ENCODE measurements at places on chromosomes 12 and 14. TPM values are rescaled to one million over a fixed set of nuclear protein-coding genes. Genes with fewer than 3 reads are reported as not detected.

DNA sequence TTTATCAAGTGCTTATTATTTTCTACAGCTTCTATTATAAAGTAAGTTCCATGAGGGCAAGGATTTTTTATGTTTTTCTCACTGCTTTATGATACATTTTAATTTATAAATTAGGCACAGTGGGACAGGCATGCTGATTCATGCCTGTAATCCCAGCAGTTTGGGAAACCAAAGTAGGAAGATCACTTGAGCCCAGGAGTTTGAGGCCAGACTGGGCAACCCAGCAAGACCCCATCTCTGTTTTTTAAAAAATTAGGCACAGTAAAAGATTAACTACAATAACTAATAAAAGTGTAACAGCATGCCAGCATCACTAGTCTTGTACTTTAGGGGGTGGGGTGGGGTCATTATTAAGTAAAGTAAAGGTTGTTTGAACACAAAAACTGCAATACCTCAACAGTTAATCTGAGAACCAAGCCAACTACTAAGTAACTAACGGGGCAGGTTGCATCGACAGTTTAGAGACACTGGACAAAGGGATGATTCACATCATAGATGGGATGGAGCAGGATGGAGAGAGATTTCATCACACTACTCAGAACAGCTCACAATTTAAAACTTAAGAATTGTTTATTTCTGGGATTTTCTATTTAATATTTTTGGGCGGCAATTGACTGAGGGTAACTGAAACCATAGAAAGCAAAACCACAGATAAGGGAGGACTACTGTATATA lies 119.5 kb downstream of the PLEKHA5 start:
- DNase-seq: no peak

- no peak for DNase-seq
Observed at GRCh38 chr14:71666571-71667145, 265.6 kb upstream of the RGS6 start.

- DNase-seq: no peak
Observed at GRCh38 chr14:22276913-22277816, 311.9 kb downstream of the DAD1 start.

DNA sequence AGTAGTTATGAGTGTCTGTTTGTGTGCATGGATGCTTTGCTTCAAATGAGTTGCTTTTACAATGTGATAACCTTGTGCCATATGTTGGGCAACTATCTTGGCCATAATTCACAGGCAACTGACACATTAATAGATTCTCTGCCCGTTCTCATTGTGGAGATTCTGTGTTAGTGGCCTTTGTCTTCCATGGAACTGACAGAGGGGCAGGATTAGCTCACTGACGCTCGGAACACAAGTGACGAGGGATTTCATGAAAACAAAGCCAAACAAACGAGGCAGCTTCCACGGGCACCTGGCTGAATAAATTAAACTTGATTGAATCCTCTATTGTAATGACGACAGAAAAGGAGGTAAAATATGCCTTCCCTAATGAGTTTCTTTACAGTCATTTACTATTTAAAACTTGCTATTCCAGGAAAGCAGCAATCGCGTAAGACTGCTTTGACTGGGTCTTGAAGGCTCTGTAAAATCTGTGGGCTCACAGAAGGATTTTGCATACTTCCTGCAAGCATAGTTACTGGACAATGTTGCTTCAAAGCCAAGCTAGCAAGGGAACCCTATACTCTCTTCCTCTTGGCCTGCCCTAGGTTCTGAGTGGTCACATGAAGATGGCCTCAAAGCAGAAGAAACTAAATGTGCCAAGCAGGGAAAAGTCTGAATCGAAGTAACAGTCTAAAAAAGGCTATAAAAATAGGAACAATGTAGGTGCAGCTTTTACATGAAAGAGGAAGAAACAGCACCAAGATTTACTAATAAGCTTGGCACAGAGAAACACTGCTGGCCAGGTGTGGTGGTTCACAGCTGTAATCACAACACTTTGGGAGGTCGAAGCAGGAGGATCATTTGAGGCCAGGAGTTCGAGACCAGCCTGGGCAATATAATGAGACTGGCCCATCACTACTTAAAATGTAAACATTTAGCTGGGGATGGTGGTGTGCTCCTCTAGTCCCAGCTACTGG lies 28.1 kb upstream of the SINHCAF start:
- no peak for DNase-seq

GRCh38 chr14:77186911-77187648 lies 5.5 kb downstream of the TMEM63C start:
- no peak for DNase-seq

- peak; percentile 31 for DNase-seq
Observed at GRCh38 chr14:64704743-64705380, 638 bp downstream of the PLEKHG3 start.

- no peak for DNase-seq
Observed at GRCh38 chr12:48938805-48939204, 13.5 kb upstream of the FKBP11 start.

DNA sequence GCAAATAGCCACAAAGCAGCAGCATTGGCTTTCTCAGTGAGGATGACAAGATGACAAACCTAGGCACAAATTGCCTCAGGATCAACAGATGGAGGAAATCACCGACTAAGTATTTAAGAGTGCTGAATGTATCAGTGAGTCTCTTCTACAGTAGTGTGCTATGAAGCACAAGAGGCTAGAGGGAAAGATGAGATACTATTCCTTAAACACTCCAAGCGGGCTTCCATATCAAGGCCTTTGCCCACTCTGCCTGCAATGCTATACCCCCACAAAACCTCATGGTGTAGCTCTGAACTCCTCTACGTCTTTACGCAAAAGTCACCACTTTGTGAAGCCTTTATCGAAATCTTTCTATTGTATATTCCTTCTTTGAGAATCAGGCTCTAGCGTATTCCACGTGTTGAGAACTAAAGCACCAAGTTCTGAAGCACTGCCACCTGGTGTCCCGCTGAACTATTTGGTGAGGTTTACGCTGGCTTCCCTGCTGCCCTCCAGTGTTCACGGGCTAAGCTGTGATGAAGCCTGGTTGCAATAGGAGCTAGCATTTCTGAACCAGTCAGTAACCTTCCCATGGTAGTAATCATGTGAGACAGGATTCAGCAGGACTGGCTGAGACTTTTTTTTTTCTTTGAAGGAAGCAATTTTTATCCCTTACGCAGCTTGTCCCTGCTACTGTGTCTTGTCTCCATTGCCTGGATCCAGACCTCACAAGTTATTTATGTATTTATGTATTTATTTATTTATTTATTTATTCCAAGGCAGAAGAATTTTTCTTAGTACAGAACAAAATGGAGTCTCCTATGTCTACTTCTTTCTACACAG lies 426.5 kb upstream of the OR4E1 start:
- DNase-seq: peak; percentile 76

- no peak for DNase-seq
Observed at GRCh38 chr12:124007826-124008570, 35.0 kb downstream of the ZNF664 start.

DNA sequence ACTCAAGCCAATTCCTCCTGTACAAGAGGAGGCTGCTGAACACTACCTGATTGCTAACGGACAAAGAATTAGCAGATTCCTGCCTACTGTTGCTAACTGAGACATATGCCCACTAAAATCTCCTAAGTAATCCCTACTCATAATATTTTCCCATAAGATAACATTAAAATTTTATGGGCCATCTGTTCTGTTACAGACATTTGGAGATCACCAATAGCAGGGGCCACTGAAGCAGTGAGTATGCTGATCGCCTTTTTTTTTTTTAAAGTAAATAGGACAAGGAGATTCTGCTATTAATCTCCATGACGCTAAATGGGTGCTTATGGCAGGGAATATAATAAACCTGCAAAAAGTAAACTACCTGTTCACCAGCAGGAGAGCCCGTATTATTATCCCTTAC lies 292.9 kb downstream of the MED13L start:
- DNase-seq: no peak

- DNase-seq: no peak
Observed at GRCh38 chr14:100334904-100335303, 11.8 kb downstream of the SLC25A47 start.

- DNase-seq: no peak
Observed at GRCh38 chr12:122544537-122544936, 17.5 kb downstream of the KNTC1 start.

- no peak for DNase-seq
Observed at GRCh38 chr12:28777603-28778365, 371.3 kb upstream of the FAR2 start.

Gene SLC39A5
- total RNA-seq: not detected

Gene GOLGA3
- total RNA-seq: 138 TPM

Gene OVCH1
- total RNA-seq: 1.0 TPM

Gene TAS2R20
- total RNA-seq: 2.4 TPM

Gene PHETA1
- 15.1 TPM for total RNA-seq

Gene OR10P1
- not detected for total RNA-seq

Gene ZDHHC22
- total RNA-seq: not detected

Gene CISTR
- not detected for total RNA-seq

Gene ABCD2
- 0.29 TPM for total RNA-seq

Gene CMAS
- total RNA-seq: 38.2 TPM

Gene P2RX2
- not detected for total RNA-seq

Gene MMP19
- total RNA-seq: 5.6 TPM

Gene OR6C76
- total RNA-seq: not detected

Gene BEGAIN
- total RNA-seq: 4.4 TPM

Gene KRT78
- not detected for total RNA-seq

Gene TEAD4
- total RNA-seq: 33.8 TPM

Gene C3AR1
- 4.2 TPM for total RNA-seq
